Activated CD4-positive, alpha-beta T cell treated with anti-CD3 and anti-CD28 coated beads, Interleukin-2, amount 50 U/mL, for 16 hours (primary cell): ENCODE measurements at places on chromosomes 1 and 21.

GRCh38 chr1:103516693-103517092 is 8.8 kb upstream of the RNPC3 start:
- no peak for DNase-seq

GRCh38 chr21:39384674-39385298 is 35.9 kb upstream of the HMGN1 start:
- peak; percentile 42 for DNase-seq

- no peak for DNase-seq
These were observed 181.2 kb upstream of the GALNT2 start for GRCh38 chr1:229885568-229886495.

- no peak for DNase-seq
These were observed 224.9 kb upstream of the JUN start for GRCh38 chr1:59008599-59009347.

- DNase-seq: no peak
These were observed 1.7 kb downstream of the S100A2 start for GRCh38 chr1:153563991-153564390.

DNA sequence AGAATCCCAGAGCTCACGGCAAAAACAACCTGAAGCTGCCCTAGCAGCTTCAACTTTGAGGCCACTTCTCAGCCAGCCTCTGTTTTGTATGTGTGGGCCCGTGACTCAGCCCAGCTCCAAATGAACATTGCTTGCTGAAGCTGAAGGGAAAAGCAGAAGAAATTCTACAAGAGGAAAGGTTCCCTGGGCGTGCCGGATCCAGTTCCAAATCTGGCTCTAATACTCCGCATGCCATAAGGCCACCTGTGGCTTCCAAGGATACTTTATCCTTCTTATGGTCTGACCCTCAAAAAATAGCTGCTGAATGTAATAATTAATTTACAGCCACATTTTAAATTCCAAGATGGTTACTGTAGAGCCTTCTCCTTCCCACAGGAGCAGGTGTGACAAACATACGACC is 24.3 kb downstream of the TSPAN2 start:
- no peak for DNase-seq

DNA sequence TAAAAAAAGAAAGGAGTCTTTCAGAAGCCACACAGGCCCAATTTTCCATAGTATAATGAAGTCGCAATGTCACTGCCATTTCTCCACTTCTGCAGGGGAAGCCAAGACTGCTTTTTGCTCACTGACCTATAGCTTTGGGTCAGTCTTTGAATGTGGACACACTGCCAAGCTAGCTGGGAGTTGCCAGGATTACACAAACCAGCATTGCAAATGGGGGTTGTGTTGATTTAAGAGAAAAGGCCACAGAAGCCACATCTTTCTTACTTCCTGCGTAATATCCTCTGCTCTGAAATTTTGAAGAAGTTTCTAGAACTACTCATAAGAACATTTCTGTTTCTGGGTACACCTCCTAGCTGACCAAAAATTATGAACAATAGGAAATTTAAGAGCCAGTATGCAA is 45.8 kb upstream of the SAMSN1 start:
- peak; percentile 57 for DNase-seq

DNA sequence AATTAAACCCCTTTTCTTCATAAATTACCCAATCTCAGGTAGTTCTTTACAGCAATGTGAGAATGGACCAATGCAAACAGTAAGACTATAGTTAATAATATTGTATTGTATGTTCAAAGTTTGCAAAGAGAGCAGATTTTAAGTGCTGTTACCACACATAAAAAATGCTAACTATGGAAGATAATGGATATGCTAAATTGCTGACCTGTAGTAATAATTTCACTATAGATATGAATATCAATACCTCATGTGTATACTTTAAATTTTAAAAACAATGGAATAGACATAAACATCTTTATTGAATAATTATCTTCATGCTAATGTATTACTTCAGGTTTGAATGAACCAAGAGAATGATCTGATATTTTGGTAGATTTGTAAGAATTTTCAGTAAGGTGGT is 552.4 kb upstream of the CHRM3 start:
- DNase-seq: no peak

GRCh38 chr1:36843027-36843426 is 191.3 kb downstream of the GRIK3 start:
- DNase-seq: no peak

DNA sequence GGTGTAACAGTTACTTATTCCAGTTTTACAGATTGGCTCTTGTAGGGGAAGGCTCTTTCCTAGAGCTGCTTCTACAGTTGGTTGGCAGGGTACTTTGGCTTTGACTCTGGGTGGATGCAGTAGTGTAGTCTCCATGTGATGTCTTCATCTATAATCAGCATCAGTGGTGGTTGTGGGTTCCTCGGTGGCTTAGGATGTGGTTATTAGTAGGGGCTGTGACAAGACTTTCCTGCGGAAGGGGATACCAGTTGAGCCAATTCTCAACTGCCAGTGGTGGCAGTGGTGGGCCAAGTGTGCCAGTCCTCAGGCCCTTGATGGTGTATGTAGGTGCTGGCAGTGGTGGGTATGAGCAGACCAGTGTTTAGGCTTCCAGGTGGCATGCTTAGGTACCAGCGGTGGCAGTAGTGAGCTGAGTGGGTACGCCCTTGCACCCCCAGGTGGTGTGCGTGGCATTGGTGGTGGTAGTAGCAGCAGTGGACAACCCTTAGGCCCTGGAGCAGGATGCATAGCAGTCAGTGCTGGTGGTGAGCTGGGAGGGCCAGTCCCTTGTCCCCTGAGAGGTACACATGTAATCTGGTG is 27.2 kb upstream of the KLF18 start:
- peak; percentile 45 for DNase-seq

DNA sequence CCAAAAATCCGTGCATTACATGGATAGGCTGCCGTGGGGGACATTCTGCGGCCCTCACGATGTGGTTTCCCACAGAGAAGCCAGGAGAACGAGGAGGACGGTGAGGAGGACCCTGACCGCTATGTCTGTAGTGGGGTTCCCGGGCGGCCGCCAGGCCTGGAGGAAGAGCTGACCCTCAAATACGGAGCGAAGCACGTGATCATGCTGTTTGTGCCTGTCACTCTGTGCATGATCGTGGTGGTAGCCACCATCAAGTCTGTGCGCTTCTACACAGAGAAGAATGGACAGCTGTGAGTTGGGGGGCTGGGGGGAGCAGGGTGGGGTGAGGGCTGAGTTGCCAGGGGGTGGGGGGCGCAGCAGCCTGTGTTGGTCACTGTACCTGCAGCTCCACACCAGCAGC is 13.2 kb downstream of the PSEN2 start:
- DNase-seq: no peak

GRCh38 chr1:218339267-218339831 is 5.8 kb upstream of the TGFB2 start:
- DNase-seq: peak; percentile 18

DNA sequence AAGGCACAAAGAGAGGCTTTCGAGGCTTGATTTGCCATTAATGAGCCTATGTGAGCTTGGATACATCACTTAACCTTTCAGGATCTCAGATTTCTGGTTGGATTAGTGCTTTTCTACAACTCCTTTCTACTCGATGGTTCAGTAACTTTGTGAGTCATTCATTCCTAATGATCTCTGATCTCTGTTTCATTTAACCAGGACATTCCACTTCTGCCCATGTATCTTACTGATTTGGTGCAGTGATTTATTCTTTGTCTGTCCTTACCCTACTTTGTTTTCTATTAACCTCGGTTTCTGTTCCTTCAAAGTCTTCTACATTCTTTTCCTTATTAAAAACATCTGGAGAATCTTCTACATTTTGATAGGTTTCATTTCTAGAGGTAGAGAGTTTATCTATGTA is 94.6 kb upstream of the ZBTB18 start:
- DNase-seq: no peak

GRCh38 chr1:77888081-77888780 is at the start of gene NEXN:
NEXN (plus strand) TSS chr1:77888624; CDS start chr1:77916107, 27,483 bp downstream.
- DNase-seq: no peak

DNA sequence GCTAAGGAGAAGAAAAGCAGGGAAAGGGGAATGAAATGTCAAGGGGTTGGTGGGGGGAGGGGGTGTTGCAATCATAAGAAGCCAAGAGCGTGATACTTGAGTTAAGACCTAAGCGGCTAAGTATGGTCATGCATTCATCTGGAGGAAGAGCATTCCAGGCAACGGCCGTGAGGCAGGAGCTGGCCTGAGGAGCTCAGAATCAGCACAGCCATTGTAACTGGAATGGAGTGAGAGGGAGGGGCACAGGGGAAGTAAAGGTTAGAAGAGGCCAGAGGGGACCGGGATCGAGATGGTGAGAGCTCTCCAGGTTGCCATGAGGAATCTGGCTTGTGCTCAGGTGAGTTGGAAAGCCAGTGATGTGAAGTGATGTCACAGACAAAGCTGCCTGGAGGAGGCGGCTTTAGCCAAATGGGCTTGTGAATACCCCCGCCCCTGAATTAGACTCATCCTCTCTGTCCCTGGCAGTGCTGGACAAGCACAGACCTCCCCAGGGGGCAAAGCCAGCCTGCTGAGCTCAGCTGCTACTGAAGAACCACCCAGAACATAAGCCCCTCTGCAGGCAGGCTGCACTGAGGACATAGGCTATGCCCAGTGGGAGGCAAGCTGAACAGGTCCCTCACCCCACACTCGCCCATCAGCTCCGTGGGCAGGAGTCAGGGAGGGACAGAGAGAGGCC is 61.1 kb upstream of the LAPTM5 start:
- DNase-seq: no peak

DNA sequence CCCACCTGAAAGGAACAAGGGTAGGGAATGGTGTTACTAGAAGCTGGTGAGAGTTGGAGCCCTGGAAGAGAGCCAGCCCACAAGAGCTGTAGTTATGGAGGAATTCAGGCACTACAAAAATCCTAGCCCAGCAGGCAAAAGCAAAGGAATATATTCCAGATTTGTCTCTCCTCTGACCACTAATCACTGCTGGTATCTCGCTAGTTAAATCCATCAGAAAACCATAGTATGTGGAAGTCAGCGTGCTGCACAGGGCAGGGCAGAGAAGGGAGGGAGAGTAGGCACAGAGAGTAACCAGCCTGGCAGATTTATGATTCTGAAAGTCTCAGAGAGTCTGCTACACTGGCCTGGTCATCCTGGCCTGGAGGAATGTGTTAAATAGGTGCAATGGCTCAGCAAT is 88.6 kb downstream of the SELENOF start:
- DNase-seq: no peak

- no peak for DNase-seq
These were observed 121.6 kb downstream of the RGS7 start for GRCh38 chr1:241235256-241235897.

GRCh38 chr1:69288416-69288815 is 279.3 kb upstream of the LRRC7 start:
- DNase-seq: no peak

DNA sequence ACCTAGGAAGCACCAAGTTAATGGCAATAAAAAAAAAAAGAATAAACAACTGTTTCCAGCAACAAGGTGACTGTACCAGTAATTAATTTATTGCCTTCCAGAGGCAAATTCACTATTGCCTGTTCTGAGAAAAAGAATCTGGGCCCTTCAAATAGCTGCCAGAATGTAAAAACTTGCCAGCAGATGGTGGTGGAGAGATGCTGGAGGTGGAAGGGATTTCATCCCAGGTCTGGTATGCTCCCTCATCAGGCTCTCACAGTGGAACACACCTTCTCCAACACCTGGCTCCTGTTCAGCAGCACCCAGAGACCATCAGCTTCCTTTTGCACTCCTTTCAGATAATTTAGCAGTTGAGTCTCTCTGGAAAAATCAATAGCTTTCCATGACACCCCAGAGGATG is 792.9 kb upstream of the ADAMTS5 start:
- DNase-seq: no peak

DNA sequence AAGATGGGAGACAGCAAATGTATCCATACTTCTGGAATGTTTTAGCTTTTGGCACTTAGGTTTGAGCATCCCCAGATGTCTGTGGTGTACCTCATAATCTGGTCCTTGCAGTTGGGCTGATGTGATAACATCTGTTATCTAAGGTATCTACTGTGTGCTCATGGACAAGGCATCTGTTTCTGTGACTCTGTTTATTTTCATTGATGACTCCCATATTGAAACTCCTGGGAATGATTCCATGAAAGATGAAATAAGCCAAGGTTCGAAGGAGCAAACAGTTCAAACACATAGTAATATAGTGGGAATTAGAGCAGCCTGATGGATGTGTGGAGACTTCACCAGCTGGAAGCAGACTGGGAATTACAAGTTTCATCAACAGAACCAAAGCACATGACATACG is 20.7 kb upstream of the TRIM45 start:
- DNase-seq: no peak

DNA sequence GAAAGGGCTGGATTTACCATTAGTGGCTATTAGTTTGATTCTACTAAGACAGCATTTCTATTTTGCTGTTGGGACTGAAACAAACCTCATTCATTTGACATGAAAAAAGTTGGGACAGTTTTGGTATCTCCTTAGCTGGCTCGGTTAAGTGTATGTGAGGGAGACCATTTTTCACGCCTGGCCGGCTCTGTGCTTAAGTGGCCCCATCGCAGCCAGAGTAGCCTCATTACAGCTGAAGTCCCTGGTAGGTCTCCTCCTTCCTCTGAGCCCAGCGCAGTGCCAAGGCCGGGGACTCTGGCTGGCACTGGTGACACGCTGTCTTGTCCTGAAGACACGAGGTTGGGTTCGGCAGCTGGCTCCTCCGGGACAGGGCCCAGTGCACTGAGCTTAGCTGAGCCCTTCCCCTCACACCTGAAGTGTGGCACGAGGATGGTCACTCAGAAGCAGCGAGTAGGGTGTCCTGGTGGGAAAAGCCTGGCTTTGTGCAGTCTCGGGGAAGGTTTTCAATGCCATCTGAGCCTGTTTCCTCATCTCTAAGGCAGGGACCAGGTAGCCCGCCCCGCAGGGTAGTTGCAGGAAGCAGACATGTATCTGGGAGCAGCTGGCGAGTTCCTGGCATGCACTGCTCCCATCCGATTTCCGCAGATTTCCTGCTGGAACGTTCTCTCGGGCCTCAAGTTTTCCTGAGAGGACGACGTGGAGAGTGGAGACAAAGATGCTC is 196.5 kb downstream of the DYRK1A start:
- DNase-seq: no peak

DNA sequence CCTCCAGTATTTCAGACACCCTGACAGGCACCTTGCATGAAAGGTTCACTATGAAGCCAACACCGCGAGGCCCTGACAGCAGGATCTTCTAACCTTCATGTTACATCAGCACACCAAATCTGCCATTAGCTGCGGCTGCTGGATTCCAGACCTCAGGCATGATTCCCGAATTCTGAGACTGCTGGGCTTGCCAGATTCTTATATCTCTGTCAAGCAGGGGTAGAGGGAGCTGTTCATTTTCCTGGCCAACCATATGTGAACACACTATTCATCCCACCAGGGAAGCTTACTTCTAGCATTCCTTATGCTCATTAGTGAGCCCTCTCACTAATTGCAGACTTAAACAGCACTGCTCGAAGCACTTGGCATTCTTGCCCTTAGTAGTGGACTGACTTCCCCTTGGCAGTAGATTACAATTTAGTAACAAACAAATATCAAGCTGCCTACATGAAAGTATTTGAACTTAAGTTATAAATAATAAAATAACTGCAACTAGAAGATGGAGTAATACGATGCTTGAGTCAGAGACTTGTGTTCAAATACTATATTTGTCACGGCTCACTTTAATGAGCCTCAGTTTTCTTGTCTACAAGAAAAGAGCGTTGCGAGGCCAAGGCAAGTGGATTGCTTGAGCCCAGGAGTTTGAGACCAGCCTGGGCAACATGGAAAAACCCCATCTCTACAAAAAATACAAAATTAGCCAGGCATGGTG is 43.3 kb downstream of the NID1 start:
- DNase-seq: no peak

- DNase-seq: no peak
These were observed 17.0 kb downstream of the MFN2 start for GRCh38 chr1:11997081-11997850.

GRCh38 chr1:187838335-187839293 is 1009.9 kb downstream of the PLA2G4A start:
- no peak for DNase-seq
